ENCODE measurements at places on chromosomes 11 and 22.

GRCh38 chr22:17700778-17701177 lies 62.2 kb downstream of the BCL2L13 start:
- DNase-seq: no peak

DNA sequence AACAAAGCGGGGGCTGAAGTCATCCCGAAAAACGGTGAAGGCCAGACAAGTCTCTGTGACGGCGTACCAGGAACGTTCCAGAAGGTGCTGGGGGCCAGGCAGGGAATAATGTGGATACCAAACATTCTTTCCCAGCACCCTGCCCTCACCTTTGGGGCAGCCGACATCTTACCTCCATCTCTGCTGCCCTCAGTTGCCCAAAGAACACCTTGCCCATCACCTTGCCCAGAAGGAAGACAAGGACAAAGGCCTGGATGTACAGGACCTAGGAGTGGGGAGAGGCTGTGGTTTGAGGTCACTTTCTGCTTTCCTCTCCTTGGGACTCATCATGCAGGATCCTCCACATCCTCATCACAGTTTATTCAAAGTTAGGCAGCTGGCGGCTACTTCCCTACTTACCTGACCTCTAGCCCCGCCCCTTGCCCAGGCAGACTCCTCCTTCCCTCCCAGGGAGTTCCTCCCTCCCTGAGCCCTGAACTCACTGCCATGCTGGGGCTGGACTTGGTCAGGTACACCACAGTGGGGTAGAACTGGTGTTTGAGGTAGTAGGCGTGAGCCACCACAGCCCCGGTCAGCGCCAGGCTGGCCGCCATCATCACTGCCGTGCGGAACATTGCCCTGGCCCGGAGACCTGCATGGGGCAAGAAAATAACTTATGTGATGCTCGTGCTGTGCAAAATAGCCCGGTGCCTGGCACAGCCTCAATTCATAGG lies 1.2 kb downstream of the SYVN1 start:
- DNase-seq: no peak

- DNase-seq: no peak
Observed at GRCh38 chr11:110131386-110132123, 38.4 kb downstream of the ZC3H12C start.

- DNase-seq: no peak
Observed at GRCh38 chr22:50568626-50569025, 5.9 kb upstream of the SYCE3 start.

DNA sequence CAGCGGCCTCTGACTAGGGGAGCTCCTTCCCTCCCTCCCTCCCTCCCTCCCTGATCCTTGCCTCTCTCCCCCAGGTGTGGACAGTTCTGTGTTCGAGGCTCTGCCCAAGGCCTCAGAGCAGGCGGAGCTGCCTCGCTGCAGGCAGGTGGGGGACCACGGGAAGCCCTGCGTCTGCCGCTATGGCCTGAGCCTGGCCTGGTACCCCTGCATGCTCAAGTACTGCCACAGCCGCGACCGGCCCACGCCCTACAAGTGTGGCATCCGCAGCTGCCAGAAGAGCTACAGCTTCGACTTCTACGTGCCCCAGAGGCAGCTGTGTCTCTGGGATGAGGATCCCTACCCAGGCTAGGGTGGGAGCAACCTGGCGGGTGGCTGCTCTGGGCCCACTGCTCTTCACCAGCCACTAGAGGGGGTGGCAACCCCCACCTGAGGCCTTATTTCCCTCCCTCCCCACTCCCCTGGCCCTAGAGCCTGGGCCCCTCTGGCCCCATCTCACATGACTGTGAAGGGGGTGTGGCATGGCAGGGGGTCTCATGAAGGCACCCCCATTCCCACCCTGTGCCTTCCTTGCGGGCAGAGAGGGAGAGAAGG lies 11.1 kb upstream of the POU2F3 start:
- no peak for DNase-seq

DNA sequence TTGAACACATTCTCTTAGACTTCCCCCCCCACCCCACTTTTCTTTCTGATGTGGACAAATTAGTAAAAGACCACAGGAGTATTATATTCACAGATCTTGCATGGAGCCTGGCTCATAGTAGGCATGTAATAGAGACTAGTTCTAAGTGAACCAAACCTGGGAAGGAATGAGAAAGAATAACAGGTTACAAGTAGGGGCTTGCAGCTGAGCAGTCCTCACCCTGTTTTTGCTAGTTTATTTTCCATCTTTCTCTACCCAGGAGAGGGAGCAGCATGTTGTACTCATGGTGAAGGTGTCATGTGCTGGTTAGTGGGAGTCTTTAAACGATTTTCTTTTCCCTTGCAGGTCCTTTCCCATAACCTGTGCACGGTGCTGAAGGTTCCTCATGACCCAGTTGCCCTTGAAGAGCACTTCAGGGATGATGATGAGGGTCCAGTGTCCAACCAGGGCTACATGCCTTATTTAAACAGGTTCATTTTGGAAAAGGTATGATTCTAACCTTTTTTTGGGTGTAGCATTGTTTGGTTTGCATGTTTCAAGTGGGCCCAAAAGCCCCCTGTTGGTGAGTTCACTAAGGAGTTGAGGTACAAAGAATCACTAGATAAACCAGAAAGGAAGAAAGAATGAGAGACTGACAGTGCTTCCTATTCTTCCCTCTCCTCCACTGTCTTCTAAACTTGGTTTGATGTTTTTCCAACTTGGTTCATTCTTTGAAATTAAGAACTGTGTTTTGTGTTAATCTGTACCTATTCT lies 30.1 kb downstream of the SWAP70 start:
- DNase-seq: no peak

GRCh38 chr11:15843309-15843872 lies 513.0 kb downstream of the SOX6 start:
- DNase-seq: no peak

DNA sequence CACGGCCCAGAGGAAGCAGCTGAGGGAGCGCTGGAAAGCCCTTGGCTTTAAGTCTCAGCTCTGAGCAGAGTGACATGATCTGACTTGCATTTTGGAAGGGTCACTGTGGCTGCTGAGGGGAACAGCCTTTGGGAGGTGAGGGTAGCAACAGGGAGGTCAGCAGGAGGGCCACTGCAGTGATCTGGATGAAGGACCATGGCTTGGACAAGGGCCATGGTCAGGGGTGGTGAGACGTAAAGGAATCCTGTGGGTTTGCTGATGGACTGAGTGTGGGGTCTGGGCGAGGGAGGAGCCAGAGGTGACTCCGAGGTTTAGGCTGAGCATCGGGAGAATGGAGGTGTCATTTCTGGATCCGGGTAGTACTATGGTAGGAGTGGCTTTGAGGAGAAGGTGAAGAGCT lies 33.3 kb downstream of the SGSM3 start:
- no peak for DNase-seq

GRCh38 chr11:45254070-45254469 lies 32.1 kb downstream of the SYT13 start:
- DNase-seq: no peak

DNA sequence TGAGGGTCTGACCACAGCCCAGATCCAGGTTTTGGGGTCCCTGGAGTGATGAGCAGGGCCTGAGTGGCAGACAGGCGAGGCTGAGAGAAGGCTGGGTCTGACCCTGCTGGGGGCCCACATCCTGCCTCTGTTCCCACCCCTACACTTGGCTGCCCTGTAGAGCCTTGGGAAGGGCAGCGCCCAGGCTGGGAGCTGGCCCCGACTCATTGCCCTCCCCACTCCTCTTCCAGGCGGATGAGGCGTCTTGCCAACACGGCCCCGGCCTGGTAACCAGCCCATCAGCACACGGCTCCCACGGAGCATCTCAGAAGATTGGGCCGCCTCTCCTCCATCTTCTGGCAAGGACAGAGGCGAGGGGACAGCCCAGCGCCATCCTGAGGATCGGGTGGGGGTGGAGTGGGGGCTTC lies 4.9 kb downstream of the DERL3 start:
- DNase-seq: no peak

- DNase-seq: peak; percentile 77
Observed at GRCh38 chr22:27474711-27475547, 326.6 kb downstream of the MN1 start.

- DNase-seq: no peak
Observed at GRCh38 chr22:50581950-50582492, 628 bp downstream of the CHKB start.

DNA sequence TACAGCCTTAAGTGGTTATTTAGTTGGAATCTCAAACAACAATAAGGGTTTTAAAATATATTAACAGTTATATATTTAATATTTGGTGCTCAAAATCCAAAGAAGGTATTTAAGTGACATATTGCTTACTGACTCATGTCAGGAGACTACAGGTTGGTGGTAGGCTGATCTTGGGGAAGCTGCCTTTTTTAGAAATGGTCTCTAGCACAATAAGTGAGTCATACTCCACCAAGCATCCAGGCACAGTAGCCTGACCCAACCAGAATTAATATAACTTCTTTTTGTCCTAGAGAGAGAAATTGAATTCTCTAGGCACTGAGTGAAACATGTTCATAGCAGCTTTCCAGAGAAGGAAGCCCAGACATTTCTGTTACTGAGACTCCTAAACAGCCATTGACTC lies 868.5 kb upstream of the TENM4 start:
- no peak for DNase-seq

DNA sequence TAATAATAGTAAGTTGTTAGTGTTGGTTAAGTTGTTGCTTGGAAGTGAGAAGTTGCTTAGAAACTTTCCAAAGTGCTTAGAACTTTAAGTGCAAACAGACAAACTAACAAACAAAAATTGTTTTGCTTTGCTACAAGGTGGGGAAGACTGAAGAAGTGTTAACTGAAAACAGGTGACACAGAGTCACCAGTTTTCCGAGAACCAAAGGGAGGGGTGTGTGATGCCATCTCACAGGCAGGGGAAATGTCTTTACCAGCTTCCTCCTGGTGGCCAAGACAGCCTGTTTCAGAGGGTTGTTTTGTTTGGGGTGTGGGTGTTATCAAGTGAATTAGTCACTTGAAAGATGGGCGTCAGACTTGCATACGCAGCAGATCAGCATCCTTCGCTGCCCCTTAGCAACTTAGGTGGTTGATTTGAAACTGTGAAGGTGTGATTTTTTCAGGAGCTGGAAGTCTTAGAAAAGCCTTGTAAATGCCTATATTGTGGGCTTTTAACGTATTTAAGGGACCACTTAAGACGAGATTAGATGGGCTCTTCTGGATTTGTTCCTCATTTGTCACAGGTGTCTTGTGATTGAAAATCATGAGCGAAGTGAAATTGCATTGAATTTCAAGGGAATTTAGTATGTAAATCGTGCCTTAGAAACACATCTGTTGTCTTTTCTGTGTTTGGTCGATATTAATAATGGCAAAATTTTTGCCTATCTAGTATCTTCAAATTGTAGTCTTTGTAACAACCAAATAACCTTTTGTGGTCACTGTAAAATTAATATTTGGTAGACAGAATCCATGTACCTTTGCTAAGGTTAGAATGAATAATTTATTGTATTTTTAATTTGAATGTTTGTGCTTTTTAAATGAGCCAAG lies 2.7 kb downstream of the NEAT1 start:
- no peak for DNase-seq

DNA sequence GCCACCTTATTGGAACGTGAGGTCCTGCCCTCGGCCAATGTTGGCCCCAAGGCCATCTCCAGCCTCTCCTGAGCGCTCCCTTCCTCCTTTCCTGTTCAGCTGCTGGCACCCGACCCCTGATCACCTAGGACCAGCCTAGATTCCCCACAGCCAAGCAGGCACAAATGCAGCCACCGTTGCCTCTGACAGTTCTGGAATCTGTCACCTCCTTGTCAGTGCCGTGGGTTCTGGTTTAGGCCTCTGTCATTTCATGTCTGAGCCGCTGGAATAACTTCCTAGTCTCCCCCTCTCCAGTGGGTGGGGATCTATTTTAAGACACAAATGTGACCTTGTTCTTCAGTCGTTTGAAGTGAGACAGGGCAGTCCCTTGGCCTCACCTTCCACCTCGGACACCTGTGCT lies 29.7 kb downstream of the FADS3 start:
- no peak for DNase-seq

DNA sequence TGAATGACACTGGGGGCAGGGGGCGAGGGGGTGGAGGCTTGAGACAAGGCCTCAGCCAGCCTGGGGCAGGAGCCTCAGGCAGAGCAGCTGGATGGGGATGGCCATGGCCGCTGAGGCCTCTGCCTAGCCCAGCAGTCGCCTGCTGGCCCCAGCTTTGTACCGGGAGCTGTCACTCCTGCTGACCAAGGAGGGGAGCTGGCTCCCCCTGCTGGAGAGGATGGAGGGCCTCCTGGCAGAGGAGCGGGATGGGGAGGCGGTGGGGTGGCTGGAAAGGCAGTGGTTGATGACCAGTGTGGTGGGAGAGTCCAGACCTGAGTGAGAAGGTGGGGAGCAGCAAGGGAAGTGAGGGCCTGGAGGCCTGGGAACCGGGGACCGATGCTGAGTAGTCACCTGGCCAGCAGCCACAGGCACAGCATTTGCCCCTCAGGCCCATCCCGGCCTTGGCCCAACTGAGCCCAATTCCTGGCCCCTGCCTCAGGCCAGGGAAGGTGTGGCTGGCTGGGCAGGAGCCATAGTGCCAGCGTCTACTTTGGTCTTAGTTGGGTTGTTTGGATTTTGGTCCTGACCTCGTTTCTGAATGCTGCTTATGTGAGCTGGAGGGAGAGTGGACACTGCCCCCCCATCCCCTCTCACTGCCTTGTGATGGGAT lies 6.0 kb upstream of the SUSD2 start:
- peak; percentile 40 for DNase-seq

- DNase-seq: no peak
Observed at GRCh38 chr11:8107642-8108041, 26.6 kb downstream of the TUB start.

GRCh38 chr11:87097582-87097981 lies 59.8 kb downstream of the TMEM135 start:
- no peak for DNase-seq

DNA sequence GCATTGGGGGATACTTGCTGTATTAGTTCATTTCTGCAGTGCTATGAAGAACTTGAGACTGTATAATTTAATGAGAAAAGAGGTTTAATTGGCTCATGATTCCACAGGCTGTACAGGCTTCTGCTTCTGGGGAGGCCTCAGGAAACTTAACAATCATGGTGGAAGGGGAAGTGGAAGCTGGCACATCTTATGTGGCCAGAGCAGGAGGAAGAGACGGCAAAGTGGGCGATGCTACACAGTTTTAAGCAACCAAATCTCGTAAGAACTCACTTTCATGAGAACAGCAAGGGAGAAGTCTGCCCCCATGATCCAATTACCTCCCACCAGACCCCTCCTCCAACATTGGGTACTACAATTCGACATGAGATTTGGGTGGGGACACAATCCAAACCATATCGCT lies 55.1 kb downstream of the TMPRSS5 start:
- DNase-seq: no peak

- no peak for DNase-seq
Observed at GRCh38 chr11:79312617-79313529, 128.0 kb downstream of the TENM4 start.

GRCh38 chr11:120713296-120713695 lies 201.7 kb downstream of the GRIK4 start:
- no peak for DNase-seq

DNA sequence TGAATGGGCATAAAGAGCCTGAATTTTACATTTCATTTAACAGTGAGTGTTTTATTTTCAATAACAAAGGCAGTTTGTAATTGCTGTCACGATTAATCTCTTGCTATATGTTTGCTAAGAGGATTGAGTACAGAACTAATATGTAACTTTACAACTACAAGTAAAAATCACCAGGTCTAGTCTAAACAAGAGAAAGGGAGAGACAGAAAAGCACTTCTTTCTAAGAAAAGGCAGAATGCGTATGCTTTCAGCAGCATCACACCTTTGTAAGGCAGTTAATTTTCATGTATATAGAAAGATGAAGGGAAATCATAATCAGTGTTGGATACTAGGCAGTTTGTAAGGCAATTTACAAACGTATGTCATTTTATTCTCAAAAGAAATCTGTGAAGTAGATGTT lies 169.8 kb downstream of the NELL1 start:
- DNase-seq: no peak
